Neural crest cell (in vitro differentiated cells): ENCODE measurements at places on chromosomes 2 and 18. TPM values are rescaled to one million over a fixed set of nuclear protein-coding genes. Genes with fewer than 3 reads are reported as not detected.

- H3K36me3 ChIP-seq: no peaks in the 10 kb centered on the region
- H3K4me3 ChIP-seq: no peak overlapping the region
- H3K27me3 ChIP-seq: no peaks in the 10 kb centered on the region
Observed at GRCh38 chr2:207825978-207826377, 56.3 kb upstream of the FZD5 start.

GRCh38 chr2:236644502-236644911 lies 74.9 kb downstream of the ACKR3 start:
- H3K4me1 ChIP-seq: peaks cover 8% of the 10 kb centered on the region
- no peak overlapping the region for H3K27ac ChIP-seq
- no peak for DNase-seq
- H3K36me3 ChIP-seq: peaks cover 16% of the 10 kb centered on the region

Gene ZNF396
- total RNA-seq: 2.9 and 3.6 TPM in 2 replicates

- no peak overlapping the region for H3K4me3 ChIP-seq
- H3K27me3 ChIP-seq: no peaks in the 10 kb centered on the region
- H3K27ac ChIP-seq: no peak overlapping the region
- peaks cover 29% of the 10 kb centered on the region for H3K4me1 ChIP-seq
Observed at GRCh38 chr2:62593825-62594224, 87.8 kb upstream of the TMEM17 start.

DNA sequence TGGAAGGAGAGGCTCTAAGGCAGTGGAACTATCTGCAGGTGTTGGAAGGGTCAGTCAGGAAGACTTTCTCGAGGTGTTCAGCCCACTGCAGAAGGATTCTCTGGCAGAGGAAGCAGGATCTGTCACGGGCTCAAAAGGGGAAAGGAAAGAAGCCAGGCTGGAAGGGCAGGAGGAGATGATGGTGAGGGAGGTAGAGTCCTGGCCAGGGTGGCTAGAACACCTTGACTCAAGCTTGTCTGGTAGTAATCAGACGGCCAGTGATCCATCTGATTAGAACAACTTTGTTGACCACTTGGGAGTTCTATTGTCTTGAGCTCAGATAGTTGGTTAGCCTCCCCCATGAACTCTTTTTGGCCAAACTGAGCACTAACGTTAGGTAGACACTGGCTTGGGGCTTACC lies 9.7 kb upstream of the ATOH8 start:
- peaks cover 54% of the 10 kb centered on the region for H3K4me1 ChIP-seq
- H3K36me3 ChIP-seq: no peaks in the 10 kb centered on the region
- H3K27ac ChIP-seq: no peak overlapping the region
- peaks cover 10% of the 10 kb centered on the region for H3K27me3 ChIP-seq

Gene RFTN2
- total RNA-seq: 16.0 and 20.6 TPM in 2 replicates

GRCh38 chr2:114049280-114049679 lies 159.4 kb downstream of the ACTR3 start:
- no peak for DNase-seq
- H3K4me3 ChIP-seq: no peak overlapping the region
- peaks cover 12% of the 10 kb centered on the region for H3K27me3 ChIP-seq
